Upper lobe of left lung (tissue), 6 donors: ENCODE measurements at places on chromosomes 6 and 20. TPM values are rescaled to one million over a fixed set of nuclear protein-coding genes. Genes with fewer than 3 reads are reported as not detected.
A peak's percentile ranks its signal among the peaks of the same experiment; 100 is the strongest.

- DNase-seq: no peak
Observed at GRCh38 chr6:44157152-44157521, 1.5 kb upstream of the CAPN11 start.

DNA sequence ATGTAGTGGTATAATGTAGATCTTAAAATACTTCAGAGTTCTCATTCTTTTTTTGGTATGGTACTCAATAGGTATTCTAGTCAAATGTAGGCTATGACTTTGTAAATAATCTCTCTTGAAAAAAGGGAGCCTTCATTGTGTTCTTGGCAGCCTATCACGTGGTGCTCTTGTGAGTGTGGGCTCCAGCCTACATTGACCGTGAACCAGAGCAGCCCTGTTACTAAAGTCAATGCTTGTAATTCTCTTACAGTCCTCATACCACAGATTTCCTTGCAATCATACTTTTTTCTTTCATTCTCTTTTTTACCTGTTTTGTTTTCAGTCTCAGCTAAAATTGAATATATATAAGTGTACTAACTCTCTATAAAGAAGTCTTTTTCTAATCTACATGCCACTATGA is 31.1 kb downstream of the ARID1B start:
- no peak for DNase-seq

DNA sequence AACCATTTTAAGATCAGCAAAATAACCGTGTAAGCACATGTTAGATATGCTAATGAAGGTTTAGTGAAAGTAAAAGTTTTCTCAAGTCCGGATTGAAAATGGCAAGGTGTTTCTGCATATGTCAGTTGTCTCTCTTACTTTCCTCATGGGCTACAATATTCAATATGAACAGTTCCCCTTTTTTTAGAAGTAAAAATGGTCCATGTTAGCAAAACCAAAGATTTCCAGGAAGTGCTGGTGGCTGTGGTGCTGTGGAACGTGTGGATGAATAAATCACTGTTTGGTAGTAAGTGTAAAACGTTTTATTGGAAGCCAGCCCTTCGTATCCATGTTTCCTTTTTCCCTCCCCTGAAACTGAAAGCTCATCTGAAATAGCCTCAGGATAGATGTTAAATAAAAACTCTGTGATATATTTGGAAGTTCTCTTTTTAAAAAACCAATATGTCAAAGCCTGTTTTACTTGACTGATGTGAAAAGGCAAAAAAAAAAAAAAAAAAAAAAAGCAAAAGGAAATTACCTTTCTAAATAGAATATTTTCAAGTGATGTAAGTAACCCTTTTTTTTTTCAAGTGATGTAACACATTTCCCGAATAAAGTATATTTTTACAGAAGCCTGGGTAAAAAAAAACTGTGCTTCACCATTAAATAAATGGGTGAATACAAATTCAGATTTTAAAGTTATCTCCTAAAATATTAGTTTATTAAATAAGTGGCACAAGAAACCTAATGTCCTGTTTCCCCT is 41.9 kb downstream of the PLEKHG1 start:
- DNase-seq: no peak

DNA sequence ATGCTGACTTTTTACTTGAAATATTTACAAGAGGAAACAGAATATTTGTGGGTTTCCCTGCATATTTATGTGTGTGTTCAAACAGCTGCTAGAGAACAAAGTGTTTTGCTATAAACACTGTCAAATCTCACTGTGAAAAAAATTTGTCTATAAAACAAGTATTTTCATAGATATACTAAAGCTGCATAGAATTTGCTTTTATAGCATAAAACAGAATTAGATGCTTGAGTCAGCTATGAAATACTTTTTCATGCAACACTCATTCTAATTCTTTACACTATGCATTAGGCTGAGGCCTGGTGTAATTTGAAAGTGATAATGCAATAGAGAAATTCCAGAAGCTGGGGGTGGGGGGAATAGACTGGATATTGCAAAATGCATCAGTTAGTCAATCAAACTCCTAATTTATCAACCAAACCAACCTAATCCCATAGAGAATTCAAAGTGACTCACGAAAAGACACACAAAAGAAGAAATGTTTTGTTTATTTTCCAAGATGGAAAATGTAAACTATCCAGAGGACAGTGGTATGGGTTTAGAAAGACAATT is 148.2 kb downstream of the LAMA2 start:
- DNase-seq: no peak

DNA sequence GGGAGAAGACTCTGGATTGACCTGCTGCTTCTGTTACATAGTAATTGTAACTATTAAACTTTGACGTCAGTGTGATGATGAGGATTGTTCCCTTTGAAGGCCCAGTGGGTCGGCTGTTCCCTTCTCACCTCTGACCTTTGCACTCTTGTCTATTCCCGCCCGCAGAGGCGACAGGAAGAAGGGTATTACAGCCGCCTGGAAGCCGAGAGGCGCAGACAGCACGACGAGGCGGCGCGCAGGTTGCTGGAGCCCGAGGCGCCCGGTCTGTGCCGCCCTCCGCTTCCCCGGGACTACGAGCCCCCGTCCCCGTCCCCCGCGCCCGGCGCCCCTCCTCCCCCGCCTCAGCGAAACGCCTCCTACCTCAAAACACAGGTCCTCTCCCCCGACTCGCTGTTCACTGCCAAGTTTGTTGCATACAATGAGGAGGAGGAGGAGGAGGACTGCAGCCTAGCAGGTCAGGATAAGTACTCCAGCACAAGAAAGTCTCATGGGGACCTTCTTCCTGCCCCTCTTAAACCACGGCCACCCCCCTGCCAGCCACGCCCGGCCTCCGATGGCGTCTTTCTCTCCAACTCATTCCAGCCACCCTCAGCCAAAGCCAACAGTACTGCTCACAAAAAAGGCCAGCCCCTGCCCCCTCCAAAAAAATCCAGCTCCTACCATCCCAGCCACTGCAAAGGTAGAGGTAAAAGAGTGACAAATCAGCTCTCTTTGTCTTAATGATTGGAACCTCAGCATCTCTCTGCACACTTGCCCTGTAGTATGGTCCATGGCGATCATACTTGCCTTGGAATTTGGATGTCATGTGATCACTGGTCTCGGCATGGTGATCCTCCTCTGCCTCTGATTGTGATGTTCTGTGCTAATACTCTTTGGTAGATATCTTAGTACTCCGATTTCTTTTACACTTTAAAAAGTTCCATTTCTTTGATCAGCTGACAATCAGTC is 31.6 kb upstream of the KIF25 start:
- DNase-seq: no peak

DNA sequence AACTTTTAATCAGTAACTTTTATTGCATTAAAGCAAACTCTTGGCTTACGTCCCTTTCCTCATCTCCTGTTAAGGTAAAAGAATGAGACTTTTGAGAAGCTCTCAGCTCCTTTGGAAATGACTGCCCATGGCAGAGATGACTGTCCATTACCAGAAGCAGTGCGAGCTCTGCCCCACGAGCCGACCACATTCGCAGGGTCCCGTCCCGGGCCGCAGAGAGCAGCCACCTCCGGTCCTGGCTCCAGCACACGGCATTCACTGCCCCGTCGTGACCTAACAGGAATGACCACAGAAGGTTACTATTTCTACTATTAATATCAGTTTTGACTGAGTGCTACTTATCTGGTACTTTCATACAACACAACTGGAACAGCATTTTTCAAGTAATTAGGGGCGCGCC is 63.4 kb downstream of the WDR27 start:
- DNase-seq: peak; percentile 57

Gene CBLN4
- not detected for total RNA-seq

Gene NRM
- total RNA-seq: 6.1 TPM

Gene BPIFB4
- not detected for total RNA-seq
